Liver (tissue), 10 donors: ENCODE measurements at places on chromosomes 7 and 10. TPM values are rescaled to one million over a fixed set of nuclear protein-coding genes. Genes with fewer than 3 reads are reported as not detected.

DNA sequence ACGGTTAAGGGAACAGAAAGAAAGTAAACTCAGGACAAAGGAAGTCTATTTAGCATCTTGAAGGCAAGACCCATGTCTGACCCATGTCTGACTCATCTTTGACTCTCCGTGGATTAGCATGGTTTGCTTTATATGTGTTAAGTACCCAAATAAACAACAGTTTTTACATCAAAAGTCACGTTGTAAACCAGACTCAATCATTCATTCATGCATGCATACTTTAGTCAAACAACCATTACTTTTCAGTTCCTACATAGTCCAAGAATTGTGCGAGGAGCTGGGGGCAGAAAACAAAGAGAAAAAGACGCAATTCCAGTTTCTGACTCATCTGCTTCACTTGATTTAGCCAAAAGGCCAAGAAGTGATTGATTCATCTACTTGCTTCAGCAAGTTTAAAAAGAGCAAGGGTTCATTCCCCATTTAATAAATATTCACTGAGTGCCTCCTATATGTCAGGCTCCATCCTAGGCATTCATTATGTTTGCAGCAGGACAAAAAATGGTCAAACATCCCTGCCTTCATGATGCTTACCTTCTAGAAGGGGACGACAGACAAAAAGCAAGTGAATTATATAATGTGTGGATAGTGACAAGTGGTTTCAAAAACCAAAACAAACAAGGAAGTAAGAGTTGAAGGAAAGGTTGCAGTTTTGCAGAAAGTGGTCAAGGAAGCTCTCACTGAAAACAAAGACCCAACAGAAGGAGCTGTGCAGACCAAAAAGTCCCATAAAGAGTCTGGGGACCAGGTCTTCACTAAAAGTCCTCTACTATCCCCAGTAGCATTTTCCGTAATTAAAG is 116.2 kb downstream of the FAM107B start:
- H3K36me3 ChIP-seq = no peaks in the 10 kb centered on the region
- no peaks in the 10 kb centered on the region for H3K27me3 ChIP-seq
- no peaks in the 10 kb centered on the region for H3K4me1 ChIP-seq
- H3K4me3 ChIP-seq = no peak overlapping the region
- no peak overlapping the region for H3K27ac ChIP-seq

GRCh38 chr7:36286226-36286625 is 103.4 kb upstream of the ANLN start:
- H3K4me1 ChIP-seq = peaks cover 31% of the 10 kb centered on the region
- no peak for DNase-seq
- no peak overlapping the region for H3K4me3 ChIP-seq
- no peaks in the 10 kb centered on the region for H3K27me3 ChIP-seq

DNA sequence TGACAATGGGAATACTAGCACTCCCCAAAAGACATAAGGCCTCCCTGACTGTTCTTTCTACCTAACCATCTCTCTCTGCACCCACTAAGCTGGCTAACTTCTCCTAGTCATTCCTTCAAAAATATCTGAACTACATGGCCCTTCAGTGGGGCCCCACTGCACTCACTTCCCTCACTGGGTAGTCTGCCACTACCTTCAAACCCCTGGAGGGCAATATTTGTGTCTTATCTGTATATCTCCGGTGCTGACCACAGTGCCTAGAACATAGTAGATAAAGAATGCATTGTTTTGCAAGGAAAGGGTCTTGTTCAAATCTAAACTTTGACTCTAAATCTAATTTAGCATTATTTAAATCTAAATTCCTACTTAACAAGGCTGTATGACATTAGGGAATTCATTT is 44.3 kb downstream of the CACUL1 start:
- no peak overlapping the region for H3K27ac ChIP-seq
- no peaks in the 10 kb centered on the region for H3K4me1 ChIP-seq
- no peak for DNase-seq
- H3K4me3 ChIP-seq = no peak overlapping the region

SLC29A4 gene
- total RNA-seq = 13.9 TPM

GRCh38 chr10:124668517-124669051 is 75.6 kb downstream of the FAM53B start:
- H3K27ac ChIP-seq = no peak overlapping the region
- no peaks in the 10 kb centered on the region for H3K4me1 ChIP-seq
- H3K4me3 ChIP-seq = no peak overlapping the region
- no peaks in the 10 kb centered on the region for H3K27me3 ChIP-seq
- peaks cover 4% of the 10 kb centered on the region for H3K36me3 ChIP-seq
- DNase-seq = no peak

DNA sequence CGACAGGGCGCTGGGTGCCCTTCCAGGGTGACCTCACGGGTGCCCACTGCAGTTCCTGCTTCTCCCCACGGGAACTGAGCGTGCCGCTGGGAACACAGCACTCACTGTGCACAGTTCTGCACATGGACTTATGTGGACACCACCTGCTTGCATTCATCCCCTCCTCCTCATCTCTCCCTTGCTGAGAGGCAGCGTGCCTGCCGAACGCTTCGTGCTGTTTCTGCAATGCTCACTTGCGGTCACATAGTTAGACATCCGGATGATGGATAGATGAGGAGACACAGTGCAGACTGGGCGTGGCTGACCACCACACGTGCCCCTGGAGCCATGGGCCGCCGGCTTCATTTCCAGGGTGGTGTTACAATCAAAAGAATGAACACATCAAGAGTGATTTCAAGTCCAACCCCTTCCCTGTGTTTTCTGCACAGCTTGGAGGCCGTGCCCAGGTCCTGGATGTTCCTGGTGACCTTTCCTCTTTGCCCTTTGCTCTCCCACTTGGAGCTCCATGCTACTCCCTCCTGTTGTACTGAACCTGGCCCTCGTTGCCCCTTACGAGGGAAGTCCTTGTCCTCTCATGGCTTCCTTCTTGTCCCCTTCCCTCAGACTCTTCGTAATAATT is 119.4 kb downstream of the VIPR2 start:
- no peak overlapping the region for H3K4me3 ChIP-seq
- DNase-seq = no peak
- no peaks in the 10 kb centered on the region for H3K27me3 ChIP-seq
- H3K27ac ChIP-seq = no peak overlapping the region

- H3K4me3 ChIP-seq = no peak overlapping the region
- peaks cover 3% of the 10 kb centered on the region for H3K4me1 ChIP-seq
- no peak for DNase-seq
Measured at GRCh38 chr10:12561307-12561706, 212.0 kb downstream of the CAMK1D start.

- H3K4me3 ChIP-seq = no peak overlapping the region
- H3K27ac ChIP-seq = no peak overlapping the region
- H3K4me1 ChIP-seq = no peaks in the 10 kb centered on the region
Measured at GRCh38 chr10:63588436-63589167, 67.4 kb downstream of the REEP3 start.

TWNK gene
- total RNA-seq = 4.1 TPM

DNA sequence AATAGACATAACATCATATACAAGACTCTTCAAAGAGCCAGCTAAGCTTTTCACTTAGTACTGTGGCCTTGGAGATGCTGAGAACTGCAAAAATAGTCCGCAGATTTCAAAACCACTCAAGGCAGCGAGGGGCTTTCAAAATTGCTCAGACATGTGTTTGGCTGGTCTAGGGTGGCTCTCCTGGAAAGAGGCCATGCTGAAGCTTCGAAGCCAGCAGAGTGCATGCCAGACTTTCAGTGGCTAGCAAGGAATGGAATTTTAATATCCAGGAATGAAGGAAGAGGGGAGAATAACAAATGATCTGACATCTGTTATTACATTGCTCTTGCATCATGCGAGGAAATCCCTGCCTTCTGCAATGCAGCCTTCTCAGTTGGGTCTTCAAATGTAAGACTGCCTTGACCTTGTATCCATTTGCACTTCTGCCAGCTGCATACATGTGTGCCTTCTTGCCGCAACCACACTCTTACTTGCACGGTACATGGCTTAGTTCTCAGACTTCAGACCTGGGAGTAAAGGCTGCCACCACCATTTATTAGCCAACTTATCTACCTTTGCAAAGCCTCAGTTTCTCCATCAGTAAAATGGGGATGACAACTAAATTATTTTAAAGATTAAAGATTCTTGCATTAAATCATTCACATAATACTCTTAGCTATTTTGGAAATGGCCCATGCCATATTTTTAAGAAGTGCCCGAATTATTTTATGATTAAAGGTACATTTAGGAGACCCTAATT is 55.9 kb downstream of the ITIH5 start:
- H3K27ac ChIP-seq = no peak overlapping the region
- no peaks in the 10 kb centered on the region for H3K4me1 ChIP-seq

DNA sequence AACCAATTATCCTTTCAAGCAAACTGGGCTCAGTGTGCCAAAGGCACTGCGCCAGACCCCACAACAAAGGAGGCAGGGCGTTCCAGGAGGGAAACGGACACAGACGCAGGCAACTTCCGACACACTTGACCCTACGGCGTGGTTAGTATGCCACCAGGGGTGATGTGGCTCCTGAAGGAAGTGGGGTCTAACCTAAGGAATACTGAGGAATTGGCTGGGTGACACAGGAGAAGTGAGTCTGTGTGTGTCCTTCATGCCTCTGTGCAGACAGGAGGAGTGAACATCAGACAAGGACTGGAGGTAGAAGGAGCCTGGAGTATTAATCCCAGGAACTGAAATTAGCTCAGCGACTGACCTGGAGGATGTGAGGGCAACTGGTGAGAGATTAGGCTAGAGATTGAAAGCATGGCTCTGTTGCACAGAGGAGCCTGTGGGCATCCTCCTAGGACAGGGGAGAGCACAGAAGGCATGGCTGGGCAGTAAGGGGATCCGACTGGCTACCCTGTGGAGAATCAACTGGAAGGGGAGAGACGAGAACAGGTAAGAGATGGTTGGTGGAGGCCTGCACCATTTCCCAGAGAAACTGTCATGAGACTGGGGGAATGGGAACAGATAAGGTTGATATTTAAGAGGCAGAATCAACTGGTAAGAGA is 27.8 kb downstream of the GSDME start:
- no peak overlapping the region for H3K27ac ChIP-seq
- no peak overlapping the region for H3K4me3 ChIP-seq
- H3K4me1 ChIP-seq = no peaks in the 10 kb centered on the region

PVRIG gene
- 0.59 TPM for total RNA-seq

- no peak overlapping the region for H3K27ac ChIP-seq
- H3K4me3 ChIP-seq = no peak overlapping the region
- H3K27me3 ChIP-seq = no peaks in the 10 kb centered on the region
- H3K36me3 ChIP-seq = no peaks in the 10 kb centered on the region
Measured at GRCh38 chr10:71893920-71894319, 42.9 kb upstream of the PSAP start.

GRCh38 chr7:149887311-149887710 is 13.5 kb downstream of the ATP6V0E2 start:
- peaks cover 11% of the 10 kb centered on the region for H3K4me1 ChIP-seq
- H3K36me3 ChIP-seq = no peaks in the 10 kb centered on the region
- no peak overlapping the region for H3K4me3 ChIP-seq
- no peak overlapping the region for H3K27ac ChIP-seq
- no peak for DNase-seq

- DNase-seq = no peak
- no peaks in the 10 kb centered on the region for H3K27me3 ChIP-seq
- H3K4me3 ChIP-seq = no peak overlapping the region
- no peak overlapping the region for H3K27ac ChIP-seq
- no peaks in the 10 kb centered on the region for H3K4me1 ChIP-seq
Measured at GRCh38 chr10:26381986-26382385, 56.2 kb upstream of the APBB1IP start.

DNA sequence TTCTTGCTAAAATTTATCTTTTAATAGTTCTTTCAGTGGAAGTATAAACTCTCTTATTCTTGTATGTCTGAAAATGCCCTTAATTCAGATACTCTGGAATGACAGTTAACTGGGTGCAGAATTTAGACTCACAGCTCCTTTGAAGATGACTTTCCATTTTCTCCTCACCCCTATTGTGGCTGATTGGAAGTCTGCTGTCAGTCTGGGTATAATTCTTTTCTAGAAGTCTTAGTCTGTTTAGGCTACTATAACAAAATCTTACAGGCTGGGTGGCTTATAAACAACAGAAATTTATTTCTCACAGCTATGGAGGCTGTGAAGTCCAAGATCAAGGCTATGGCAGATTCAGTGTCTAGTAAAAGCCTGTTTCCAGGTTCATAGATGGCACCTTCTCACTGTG is 145.2 kb upstream of the GDF10 start:
- no peak overlapping the region for H3K27ac ChIP-seq
- no peaks in the 10 kb centered on the region for H3K36me3 ChIP-seq
- no peaks in the 10 kb centered on the region for H3K4me1 ChIP-seq
- DNase-seq = no peak

PRRT4 gene
- total RNA-seq = not detected

AGBL3 gene
- total RNA-seq = 2.0 TPM

GRCh38 chr10:114974625-114975024 is 36.6 kb downstream of the TRUB1 start:
- H3K36me3 ChIP-seq = no peaks in the 10 kb centered on the region
- no peak overlapping the region for H3K4me3 ChIP-seq
- H3K4me1 ChIP-seq = no peaks in the 10 kb centered on the region
